Large intestine (tissue), 12 donors: ENCODE measurements at places on chromosomes 11 and 22. TPM values are rescaled to one million over a fixed set of nuclear protein-coding genes. Genes with fewer than 3 reads are reported as not detected.

DNA sequence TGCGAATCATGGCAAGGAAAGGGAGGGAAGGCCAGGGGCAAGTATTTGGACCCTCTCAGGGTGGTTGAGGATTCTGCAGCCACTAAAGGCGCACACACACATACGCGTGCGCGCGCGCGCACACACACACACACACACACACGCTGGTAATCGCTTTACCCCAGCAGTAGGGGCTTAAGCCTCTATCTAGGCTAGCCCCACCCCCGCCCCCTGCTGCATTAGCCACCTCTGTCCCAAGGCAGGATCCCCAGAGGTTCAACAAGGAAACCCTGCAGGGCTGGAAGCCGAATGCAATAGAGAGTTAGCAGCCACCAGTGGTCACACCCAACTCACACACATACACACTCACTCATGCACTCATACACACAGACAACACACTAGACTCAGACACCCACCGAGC, 28.6 kb upstream of the ELFN2 start:
- no peak for DNase-seq

- no peak for DNase-seq
Measured at GRCh38 chr11:28632338-28632737, 524.1 kb downstream of the METTL15 start.

GRCh38 chr11:44876906-44877305, 73.8 kb downstream of the TP53I11 start:
- no peak for DNase-seq

DNA sequence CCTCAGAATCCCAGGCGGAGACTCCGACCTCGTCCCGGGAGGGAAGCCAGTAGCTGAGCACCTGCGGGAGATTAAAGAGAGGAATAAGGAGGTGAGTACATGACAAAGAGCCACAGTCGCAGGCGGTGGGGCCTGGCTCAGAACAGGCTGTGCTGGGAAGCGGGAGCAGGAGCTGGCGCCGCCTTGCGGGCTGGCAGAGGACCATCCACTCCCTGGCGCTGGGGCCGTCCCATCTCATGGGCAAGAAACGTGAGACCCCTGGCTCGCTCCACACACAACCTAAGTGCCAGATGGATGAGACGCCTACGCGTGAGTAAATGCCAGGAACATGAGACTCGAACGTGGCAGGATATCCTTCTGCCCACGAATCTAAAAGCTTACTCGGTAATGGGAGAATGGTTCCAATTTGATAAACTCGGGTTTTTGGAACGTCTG, 6.3 kb downstream of the CEND1 start:
- DNase-seq, result peak; percentile 83

- DNase-seq, result no peak
Measured at GRCh38 chr11:119615882-119616196, 113.2 kb downstream of the NECTIN1 start.

DNA sequence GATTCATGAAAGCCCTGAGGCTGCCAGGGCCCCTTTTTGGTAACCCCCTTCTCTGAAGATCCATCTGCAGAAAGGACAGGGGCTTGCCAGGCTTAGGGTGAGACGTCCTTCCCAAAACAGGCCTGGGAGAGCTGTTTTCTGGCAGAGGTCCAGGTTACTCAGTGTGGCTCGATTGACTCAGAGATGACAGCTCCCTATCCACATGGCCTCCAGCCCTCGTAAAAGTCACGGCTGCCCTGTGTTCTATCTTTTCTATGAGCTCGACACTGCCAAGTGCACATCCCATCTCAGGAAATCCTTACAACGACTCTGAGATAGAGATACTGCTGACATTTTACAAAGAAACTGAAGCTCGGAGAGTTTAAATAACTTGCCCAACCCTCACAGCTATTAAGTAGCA, 20.4 kb downstream of the ADAMTS8 start:
- DNase-seq, result no peak

DNA sequence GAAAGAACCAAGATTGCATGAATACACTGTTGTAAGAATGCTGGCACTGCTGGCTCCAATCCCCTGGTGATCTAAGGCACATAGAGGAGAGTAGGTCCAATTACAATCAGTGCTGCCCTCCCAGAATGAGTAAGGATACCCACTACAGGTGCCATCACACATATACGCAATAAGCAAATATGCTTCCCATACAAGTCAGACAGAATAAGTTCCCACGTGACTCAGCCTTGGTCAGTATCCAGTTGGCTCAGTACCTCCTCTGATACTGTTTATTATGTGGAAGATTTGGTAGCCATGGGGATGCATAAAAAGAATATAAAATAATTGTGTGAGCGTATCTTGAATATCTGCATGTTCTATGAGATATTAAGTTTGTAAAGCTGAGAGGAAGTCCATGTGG, 8.9 kb upstream of the OR2D3 start:
- no peak for DNase-seq

DNA sequence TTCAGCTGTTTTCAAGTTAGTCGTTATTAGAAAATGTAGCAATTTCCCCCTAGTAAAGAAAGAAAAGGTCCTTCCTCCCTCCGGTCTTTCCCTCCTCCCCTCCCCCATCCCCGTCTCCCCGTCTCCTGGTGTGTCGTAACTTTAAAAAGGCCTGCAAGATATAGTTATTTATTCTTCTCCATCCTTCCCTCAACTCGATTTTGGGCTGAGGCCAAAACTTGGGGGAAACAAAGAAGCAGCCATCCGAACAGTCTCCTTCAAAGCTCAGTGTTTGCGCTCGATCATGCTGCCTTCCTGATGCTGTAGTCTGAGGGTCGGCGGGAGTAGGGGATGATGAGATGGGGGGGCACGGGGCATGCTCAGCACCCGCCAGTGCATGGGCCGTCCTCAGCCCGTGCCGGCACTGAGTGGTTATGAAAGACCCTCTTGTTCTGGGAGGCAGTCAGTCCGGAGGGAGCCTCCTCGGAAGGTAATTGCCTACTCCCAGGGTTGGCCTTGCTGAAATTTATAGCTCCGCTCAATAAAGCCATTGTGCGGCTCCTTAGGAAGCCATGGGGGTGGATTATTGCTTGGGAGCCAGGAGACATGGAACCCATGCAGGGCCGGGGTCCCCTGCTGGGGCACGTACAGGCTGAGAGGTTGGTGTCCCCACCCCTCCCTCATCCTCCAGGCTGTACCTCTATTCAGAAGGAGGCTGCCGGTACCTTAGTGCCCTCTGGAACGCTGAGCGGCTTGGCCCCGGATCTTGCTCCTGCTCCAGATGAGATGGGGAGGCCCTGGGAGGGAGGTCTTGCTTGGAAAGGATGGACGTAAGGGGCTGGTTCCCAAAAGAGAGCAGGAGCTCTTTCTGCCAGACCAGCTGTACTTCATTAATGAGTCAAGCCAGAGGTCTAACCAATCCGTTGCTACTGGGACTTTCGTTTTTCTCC, 212.7 kb upstream of the CADM1 start:
- peak; percentile 23 for DNase-seq

GRCh38 chr11:78392854-78393253, 24.8 kb downstream of the GAB2 start:
- peak; percentile 54 for DNase-seq

GRCh38 chr11:63839508-63840355, 822 bp downstream of the MARK2 start:
- DNase-seq, result no peak

DNA sequence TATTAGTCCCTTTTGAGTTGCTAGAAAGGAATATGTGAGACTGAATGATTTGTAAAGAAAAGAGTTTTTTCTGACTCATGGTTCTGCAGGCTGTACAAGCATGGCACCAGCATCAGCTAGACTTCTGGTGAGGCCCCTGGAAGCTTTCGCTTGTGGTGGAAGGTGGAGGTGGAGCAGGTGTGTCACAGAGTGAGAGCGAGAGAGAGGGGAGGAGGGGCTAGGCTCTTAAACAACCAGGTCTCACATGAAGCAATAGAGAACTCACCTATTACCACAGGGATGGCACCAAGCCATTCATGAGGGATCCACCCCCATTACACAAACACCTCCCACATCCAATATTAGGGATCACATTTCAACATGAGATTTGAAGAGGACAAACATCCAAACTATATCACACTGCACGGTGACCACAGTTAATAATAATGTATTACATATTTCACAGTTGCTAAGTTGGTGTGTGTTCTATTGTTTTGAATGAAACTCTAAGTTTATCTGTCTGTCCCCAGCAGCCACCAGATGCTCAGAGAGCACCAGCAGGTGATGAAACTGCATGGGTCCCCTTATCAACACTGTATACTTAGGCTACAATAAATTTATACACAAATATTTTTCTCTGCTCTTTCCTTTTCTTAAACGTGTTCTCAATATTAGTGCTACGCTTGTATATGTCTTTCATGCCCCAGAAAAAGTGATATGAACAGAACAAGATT, 14.1 kb downstream of the ZFP91 start:
- peak; percentile 67 for DNase-seq

DNA sequence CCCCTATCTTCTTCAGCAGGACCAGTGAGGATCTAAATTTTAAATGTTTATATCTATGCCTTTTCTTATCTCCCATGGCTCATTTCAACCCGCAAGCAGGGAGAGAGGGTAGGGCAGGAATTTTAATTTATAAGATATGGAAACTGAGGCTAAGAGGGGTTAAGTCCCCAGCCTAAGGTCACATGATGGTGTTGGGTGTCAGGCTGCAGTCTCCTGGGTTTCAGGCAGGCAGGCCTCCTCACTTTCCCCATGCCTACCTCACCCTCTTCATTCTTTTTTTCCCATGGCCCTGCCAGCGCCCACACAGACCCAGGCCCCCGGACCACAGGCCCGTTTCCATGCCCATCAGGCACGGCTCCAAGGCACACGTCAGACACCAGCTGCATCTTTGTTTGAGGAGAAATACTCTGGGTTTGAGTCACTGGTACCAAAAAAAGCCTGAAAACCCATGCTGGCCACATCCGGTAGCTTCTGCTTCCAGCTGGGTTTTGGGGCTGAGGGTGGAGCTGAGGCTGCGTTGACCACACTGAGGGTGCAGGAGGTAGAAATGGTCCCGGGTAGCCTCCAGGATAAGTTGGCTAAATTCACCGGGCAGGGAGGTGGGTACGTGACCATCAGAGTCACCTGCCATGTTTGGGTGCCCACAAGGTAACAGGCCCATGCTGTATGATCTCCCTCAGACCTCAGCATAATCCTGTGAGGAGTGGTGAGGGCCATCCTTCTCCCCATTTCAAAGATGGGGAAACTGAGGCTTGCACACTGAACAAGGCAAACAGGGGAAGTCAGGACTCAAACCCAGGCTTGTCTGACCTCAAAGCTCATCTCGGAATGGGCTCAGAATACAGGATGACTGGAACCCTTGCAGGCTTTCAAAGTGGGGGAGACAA, 7.5 kb downstream of the CRYBB1 start:
- DNase-seq, result no peak

GRCh38 chr11:127345819-127346459, 345.4 kb upstream of the KIRREL3 start:
- peak; percentile 11 for DNase-seq

GRCh38 chr11:117410861-117411710, 83.4 kb downstream of the CEP164 start:
- peak; percentile 26 for DNase-seq

DNA sequence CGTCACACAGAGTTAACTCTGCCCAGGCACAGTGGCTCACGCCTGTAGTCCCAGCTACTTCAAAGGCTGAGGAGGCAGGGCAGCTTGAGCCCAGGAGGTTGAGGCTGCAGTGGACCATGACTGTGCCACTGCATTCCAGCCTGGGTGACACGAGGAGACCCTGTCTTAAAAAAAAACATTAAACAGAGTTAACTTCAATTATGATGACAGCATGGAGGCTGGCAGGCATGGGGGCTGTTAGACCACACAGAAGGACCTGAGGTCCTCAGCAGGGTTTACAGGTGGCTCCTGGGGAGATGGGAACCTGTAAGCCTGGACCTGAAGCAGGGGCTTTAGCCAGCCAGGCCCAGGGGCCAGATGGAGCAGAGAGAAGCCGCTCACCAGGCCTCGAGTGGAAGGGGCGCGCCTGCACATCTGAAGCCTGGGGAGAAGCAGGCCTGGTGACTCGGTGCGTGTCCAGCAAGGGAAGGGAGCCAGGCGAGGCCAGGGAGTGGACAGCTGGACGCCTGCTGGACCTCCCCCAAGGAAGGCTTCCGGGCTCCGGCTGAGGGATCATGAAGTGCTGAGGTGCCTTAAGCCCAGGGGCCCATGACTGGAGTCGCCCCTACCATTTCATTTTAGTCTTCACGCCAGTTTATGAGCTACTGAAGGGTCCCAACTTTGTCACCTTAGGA, 25.3 kb downstream of the RPUSD4 start:
- no peak for DNase-seq

- DNase-seq, result peak; percentile 70
Measured at GRCh38 chr11:46389450-46390330, 1.9 kb downstream of the CHRM4 start.

DNA sequence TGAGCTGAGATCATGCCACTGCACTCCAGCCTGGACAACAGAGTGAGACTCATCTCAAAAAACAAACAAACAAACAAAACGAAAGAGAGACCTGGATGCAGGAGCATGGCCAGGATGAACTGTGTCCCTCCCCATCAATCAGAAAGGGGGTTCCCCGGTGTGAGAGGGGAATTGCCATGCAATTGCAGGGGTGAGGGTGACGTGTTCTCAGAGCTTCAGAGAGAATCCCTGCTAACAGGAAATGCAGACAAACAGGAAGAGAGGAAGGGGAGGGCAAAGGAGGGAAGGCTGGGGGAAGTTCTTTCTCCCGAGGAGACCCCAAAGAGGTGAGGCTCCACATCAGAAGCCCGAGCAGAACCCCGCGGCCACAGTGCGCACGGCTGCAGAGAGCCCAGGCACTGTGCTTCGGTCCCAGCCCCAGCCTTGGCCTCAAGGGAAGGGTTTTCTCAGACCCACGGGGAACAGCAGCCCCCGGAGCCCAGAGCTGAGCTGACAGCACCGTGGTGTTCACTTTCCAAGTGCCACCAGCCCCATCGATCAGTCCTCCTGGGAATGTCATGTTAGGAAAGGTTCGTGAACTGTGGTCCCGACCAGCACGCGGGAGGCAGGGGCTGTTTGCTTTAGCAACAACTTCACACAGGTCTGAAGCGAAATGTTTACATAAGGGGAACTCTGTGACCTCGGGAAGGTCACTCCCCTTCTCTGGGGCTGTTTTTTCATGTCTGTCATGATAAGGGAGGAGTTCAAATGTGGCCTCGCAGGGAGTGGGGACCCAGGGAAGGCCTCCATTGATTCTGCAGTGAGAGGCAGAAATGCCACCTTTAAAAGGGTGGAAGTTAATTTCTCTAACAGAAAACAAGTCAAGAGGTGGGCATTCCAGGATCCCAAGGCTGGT, 108.0 kb upstream of the ANO1 start:
- peak; percentile 58 for DNase-seq

- no peak for DNase-seq
Measured at GRCh38 chr11:119755356-119756071, 26.5 kb upstream of the NECTIN1 start.

GRCh38 chr11:27174021-27174420, 133.4 kb downstream of the BBOX1 start:
- no peak for DNase-seq

GRCh38 chr11:12075822-12076821, 34.3 kb upstream of the MICAL2 start:
- no peak for DNase-seq

TOM1 gene
- 66.8 TPM for polyA plus RNA-seq

DDI1 gene
- not detected for polyA plus RNA-seq

SLC25A1 gene
- polyA plus RNA-seq, result 164 TPM

TRPM5 gene
- polyA plus RNA-seq, result 0.87 TPM

C11orf97 gene
- not detected for polyA plus RNA-seq

RFPL1 gene
- 0.37 TPM for polyA plus RNA-seq

MRGPRF gene
- polyA plus RNA-seq, result 17.6 TPM

NPAS4 gene
- polyA plus RNA-seq, result 1.7 TPM

SIDT2 gene
- polyA plus RNA-seq, result 94.9 TPM

MRGPRX3 gene
- not detected for polyA plus RNA-seq

SUSD2 gene
- 36.9 TPM for polyA plus RNA-seq
